ENCODE measurements at places on chromosomes 11 and 22.
A peak's percentile ranks its signal among the peaks of the same experiment; 100 is the strongest.

- no peak for DNase-seq
These were observed 41.8 kb downstream of the MAP6 start for GRCh38 chr11:75626889-75627529.

DNA sequence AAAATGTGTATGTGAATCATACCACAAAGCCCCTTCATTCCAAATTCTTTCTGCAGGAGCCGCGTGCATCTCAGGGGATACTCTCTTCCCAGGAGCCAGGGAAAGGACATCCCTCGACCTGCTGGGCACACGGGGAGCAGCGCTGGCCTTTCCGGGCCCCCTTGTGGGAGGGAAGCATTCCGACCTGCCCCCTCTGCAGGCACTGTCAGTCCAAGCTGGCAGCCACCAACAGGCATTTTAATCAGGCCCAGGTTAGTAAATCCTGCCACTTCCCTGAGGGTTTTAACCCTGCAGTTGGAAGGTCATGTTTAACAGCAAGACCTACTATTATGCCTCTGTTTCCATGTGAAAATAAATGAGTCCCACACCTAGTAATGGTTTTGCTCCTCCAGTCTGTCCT, 391.5 kb downstream of the SHANK2 start:
- DNase-seq = no peak

DNA sequence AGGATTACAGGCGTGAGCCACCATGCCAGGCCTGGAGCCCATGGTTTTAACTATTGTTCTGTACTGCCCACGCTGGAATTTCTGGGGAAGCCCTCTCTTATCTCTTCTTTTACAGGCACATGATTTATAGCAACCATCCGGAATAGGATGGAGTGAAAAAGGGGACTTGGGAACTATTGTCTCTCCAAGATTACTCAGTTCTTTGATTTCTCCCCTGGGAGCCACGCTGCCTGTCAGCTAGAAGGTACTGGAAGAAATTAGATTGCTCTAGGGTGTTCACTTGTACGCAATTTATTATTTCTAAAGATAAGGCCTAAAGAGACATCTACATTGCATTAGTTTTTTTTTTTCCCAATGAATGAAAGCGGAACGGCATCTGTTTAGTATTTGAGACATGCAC, 65.6 kb upstream of the PTPRJ start:
- DNase-seq = no peak

DNA sequence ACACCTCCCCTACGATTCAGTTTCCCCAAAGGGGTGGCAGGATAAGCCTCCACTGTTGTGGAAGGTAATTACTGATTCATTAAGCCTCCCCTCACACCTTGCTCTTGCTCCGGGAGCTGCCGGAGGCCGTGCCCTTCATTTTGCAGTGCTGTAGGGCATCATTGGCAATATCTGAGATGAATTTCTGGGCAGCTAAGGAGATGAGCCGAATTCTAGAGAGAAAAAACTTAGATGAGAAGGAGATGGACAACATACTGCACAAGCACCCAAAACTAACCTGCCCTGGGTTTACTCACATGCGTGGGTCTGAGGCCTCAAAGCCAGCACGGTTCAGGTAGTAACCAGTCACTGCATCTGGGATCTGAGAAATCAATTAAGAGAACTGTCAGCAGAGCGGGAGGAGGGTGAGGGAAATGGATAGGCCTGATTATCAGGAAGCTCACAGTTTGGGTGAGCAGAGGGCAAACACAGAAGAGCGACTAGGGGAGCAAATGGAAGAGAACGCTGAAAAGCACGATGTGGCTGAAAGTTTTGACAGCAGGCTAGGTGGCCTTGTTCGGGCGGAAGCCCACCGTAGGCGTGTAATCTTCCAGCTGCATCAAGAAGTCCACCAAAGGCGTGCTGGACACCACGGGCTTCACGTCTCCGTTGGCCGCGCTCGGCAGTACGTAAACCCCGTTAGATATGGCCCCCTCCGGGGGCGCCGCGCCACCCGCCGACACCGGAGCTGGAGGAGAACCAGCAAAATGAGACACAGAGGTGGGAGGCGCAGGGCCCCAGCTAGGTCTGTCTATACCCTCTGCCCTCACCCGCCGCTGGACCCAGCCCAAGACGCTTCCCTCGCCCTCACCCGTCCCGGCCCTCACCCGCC, 689 bp downstream of the TAF10 start:
- peak; percentile 48 for DNase-seq

- DNase-seq = peak; percentile 70
These were observed 1.6 kb downstream of the BRD1 start for GRCh38 chr22:49825944-49826602.

- no peak for DNase-seq
These were observed 1232.3 kb downstream of the TBC1D22A start for GRCh38 chr22:47994601-47995263.

GRCh38 chr11:81839976-81840375, 893.7 kb downstream of the FAM181B start:
- DNase-seq = no peak

- no peak for DNase-seq
These were observed 29.0 kb upstream of the LRRC32 start for GRCh38 chr11:76699451-76700091.

- DNase-seq = no peak
These were observed 2.9 kb downstream of the IL18 start for GRCh38 chr11:112161012-112161411.

DNA sequence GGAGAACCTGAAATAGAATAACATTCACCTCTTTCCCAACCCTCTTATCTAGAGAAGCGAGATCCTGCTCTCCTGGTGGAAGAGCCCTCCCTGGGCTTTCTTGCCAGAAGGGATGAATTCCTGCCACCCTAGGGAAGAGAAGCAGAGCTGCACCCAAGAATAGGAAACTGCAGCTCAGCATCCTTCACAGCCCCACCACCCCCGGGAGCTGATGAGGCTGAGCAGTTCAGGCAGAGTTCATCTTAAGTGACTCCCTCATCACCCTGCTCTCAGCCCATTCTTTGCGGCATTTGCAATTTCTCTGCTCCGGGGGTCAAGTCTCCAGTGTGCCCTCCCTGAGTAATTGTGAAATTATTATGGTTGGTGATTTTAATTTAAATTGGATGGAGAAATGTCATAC, 514.9 kb downstream of the BUD13 start:
- no peak for DNase-seq

DNA sequence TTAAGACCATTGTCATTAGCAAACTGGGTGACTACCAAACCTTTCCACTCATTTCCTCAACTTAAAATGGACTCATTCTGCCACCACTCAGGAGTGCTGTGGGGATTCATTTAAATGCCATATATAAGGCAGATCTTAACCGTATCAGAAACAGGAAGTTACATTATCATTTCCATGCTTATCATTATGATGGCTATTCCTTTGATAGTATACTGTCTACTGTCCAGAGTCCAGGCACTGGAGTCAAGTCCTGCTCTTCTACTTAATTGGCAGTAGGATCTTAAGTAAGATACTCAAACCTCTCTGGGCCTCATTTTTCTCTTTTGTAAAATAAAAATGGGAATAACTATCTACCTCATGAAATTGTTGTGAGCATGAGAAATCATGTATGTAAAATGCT, 8.4 kb upstream of the NAV2 start:
- DNase-seq = no peak

DNA sequence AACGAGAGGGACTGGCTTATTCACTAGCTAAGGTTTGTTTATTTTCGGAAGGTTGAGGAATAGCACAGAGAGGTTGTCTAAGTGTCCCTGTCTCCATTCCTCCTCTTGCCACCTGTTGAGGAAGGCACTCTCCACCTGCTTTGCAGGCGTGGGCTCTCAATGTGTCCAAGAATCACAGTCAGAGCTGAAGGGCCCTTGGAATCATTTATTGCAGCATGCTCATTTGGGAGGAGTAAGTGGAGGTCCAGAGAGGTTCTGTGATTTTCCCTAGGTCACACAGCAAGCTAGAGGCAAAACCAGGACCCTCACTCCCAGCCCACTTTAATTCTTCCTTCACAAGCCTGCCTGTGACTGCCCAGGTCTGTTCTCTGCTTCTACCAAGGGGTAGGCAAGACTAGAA, 21.3 kb downstream of the ZBTB16 start:
- no peak for DNase-seq

- DNase-seq = no peak
These were observed 160.9 kb upstream of the MTMR2 start for GRCh38 chr11:96084610-96085318.

- no peak for DNase-seq
These were observed 58.8 kb downstream of the CNTN5 start for GRCh38 chr11:99079576-99079975.

DNA sequence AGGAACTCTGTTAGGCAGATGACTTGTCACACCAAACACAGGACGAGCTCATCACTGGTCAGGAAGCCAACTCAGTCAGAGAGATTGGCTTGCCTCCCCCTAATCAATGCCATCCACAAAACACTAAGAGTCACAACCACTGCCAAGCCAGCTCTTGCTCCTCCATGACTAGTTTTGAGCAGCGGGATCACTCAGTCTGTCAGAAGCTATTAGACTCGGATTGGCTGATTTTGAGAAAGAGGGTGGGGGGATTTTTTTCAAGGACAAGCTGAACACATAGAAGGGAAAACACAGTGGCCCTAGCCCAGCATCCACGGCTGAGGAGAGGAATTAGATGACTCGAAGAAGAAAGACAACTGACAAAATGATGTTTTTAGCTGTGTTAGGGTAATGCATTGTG, 55.9 kb downstream of the SEZ6L start:
- no peak for DNase-seq

DNA sequence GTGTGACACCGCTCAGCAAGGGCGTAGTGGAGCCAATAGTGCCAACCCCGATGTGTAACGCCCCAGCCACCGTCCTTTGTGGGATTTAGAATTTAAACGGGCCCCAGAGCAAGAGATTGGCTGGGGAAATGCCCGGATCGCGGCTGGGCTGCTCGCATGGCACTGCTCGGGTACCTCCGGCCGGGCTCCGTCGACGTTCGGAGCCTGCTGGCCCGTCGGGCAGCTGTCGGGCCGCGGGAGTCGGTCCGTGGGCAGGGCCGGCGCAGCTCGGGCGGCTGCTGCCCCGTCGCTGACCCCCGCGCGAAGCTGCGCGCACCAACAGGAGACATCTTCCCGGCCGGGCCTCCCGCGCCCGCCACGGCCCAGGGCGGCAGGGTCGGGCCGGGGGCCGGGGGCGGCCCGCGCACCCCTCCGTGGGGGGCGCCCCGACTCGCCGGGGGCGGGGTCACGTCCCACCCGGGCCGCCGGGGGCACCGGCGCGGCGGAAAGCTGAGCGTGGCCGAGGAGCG, 1.3 kb upstream of the KDM2A start:
- peak; percentile 52 for DNase-seq

DNA sequence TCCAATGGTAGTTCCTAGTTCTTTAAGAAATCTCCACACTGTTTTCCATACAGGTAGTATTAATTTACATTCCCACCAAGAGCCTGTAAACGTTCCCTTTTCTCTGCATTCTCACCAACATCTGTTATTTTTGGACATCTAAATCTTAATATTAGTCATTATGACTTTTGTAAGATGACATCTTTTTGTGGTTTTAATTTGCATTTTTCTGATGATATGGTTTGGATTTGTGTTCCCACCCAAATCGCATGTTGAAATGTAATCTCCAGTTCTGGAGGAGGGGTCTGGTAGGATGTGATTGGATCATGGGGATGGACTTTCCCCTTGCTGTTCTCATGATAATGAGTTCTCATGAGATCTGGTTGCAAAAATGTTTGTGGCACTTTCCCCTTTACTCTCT, 89.0 kb downstream of the MUC15 start:
- DNase-seq = no peak

DNA sequence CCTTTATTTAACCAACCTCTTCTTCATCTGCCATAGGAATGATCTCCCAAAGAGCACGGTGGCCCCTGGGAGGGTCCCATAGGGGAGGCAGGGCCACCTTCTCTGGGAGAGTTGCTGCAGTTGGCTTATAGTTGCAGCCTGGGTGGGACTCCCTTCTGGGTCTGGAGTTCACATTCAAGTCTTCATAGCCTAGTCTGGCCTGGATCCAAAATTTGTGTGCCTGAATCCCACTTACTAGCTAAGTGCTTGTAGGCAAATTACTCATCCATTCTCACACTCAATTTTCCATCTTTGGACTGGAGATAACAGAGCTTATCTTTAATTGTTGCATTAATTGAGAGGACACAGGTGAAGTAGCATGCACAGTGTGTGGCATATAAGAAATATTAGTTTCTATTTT, 163.6 kb downstream of the GRIK4 start:
- no peak for DNase-seq

DNA sequence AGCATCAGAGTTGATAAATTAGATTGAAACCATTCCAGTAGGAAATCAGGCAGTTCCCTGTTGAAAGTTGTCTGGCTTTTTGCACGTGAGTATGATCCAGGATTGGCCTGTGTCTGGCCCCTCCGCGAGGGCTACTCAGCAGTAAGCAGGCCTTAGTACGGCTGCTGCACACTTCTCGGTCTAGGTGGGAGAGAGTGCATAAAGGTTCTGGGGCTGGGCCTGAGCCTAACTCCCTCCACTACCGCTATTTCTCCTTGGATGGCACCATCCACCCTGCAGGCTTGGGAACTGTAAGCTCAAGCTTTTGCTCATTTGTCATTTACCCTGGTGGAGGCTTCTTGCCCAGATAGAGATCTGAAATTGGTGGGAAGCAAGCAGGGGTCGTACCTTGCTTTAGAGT, 22.0 kb downstream of the TUB start:
- DNase-seq = no peak

DNA sequence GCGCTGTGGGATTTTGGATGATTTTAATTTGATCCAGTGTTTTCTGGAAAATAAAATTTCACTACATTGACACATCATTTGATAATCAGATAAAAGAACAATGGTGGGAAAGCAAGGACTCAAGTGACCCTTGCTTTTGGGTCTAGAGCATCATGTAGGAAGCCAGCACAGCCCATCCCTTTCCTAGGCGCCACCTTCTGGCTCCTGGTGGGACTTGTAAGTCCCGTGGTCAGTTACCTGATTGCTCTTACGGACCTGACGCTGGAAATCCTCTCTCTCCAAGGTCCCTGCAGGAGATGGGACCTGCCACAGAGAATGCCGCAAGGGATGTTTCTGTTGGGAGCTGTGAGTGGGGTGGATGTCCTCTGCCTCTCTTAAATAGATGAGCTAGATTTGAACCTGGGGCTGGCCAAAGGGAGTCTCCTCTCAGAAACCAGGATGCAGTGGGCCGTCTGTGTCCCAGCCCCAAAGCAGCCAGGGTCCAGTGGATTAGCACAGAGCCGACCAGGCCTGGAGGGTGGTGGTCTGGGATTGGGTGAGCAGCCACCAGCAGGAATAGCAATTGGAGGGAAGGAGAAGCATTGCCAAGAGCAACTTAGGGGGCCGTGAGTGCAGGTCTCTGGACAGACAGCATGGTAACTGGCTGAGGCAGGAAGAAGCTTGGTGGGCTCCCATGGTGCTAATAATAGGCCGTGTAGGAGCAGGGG, 21.7 kb downstream of the TIMP3 start:
- DNase-seq = no peak

Measured in CD4-positive, alpha-beta T cell treated with Interleukin-6 for 4 hours (primary cell).